Activated CD4-positive, alpha-beta T cell treated with anti-CD3 and anti-CD28 coated beads for 36 hours (primary cell): ENCODE measurements at places on chromosomes 1 and 21.

- no peak for DNase-seq
Measured at GRCh38 chr1:202616355-202616915, 93.8 kb downstream of the SYT2 start.

GRCh38 chr1:19029191-19030085 lies 73.0 kb upstream of the IFFO2 start:
- DNase-seq = peak; percentile 24

GRCh38 chr1:202268032-202268431 lies 73.7 kb downstream of the UBE2T start:
- no peak for DNase-seq

DNA sequence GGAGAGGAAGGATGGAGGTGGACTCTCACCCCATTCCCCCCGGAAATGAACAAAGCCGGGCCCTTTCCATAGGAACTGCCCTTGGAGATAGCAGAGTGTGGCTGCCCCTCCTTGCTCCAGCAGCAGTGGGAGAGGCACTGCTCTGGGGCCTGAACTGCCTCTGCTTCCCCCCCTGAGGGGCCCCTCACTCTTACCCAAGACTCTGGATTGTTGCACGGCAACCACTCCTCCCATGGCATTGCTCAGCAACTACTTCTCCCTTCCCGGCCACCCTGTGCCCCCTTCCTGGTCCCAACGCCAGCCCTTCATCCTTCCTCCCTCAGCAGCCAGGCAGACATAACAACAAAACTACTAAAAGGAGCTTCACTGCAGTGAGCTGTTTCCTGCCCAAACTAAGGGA lies 3.0 kb upstream of the ACKR1 start:
- DNase-seq = no peak

GRCh38 chr1:183033205-183033604 lies 10.0 kb downstream of the LAMC1 start:
- DNase-seq = peak; percentile 32

DNA sequence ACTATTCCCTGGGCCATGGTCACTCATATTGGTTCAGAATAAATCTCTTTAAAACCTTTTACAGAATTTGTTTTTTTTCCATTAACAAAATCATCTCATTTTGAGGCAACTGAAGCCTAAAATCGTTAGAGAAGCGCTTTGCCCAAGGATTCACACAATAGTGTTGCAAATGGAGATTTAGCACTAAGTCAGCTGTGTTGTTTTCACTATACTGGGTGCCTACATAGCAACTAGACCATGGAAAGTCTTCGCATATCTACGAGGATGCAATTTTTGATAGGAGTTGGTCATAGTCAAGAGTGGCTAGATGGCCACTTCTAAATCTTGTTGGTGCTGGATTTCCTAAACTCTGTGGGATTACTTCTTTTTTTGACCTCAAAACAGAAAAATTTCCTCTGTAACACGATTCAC lies 530 bp upstream of the TIPRL start:
- no peak for DNase-seq

DNA sequence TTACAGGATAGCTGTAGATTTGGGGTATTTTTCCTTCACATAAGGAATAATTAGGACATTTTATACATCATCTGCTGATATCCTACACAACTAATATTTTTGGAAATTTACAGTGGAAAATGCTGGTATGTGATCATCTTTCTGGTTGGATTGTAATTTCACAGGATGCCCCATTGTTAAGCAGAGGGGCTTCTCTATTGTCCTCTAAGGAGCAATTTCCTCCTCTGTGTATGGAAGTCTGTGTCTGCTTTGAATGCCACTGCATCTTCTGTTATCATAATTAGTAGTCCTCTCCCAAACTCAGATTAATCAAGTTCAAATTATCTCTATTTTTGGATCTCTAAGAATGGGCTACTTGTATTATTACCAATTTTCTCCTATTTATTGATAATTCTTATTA lies 988.1 kb upstream of the B3GALT2 start:
- no peak for DNase-seq

DNA sequence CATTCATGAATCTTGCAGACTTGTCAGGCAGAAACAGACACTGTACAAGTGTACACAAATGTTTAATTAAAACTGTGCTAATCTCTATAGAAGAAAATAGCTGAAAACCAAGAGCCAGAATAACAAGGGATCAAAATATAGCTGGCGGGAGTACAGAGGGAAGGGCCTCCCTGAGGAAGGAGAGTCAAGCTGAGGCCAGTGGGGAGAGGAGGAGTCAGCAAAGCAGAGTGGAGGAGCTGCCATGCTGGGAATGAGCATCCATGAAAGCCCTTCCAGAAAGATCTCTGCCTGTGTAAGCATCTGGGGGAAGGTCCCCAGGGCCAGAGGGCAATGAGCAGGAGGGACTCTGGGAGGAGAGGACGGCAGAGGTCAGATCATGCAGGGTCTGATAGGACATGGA lies 15.1 kb downstream of the SLAMF8 start:
- DNase-seq = no peak

DNA sequence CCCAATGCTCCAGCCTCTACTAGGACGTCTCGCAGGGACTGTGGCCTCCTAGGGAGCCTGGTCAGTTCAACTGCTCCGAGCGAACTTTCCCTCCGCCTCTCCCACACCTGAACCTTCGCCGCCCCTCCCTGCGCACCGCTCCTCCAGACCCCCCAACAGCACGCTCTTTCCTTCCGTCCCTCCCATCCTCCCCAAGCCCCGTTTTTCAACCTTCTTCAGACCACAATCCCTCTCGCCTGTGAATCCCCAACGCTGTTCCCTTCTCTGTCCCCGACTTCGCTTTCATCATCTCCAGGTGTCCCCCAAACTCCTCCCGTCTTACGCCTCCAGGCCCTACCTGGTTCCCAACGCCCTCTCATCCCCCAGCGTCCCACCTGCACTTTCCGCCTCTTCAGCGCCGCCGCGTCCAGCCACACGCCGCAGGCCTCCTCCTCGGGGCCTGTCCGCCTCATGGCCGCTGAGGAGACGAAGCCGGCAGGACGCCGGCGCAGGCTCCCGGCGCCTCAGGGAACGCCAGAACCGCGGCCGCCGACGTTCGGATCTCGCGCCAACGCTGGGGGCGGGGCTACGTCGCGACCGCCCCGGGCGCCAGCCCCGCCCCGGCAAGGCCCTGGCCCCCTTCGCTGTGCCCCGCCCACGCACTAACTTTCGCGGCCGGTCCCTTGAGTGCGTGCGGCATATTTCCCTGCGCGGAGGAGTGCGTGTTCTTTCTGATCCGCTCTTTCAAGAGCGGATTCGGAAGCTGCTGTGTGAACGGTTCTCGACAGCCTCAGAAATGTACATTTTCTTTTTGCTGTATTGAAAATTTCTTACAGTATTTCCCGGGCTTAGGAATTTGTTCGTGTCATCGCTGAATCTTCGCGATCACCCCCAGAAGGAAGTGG lies at the start of gene AUNIP:
Gene AUNIP (minus strand): TSS at position 552 of the 884 bp plus-strand sequence. CDS start 100 bp downstream, at position 452.
- DNase-seq = peak; percentile 97

GRCh38 chr1:203692565-203693470 lies 66.2 kb downstream of the ATP2B4 start:
- peak; percentile 45 for DNase-seq

GRCh38 chr21:28823429-28823828 lies 169.2 kb downstream of the LTN1 start:
- no peak for DNase-seq

- DNase-seq = no peak
Measured at GRCh38 chr1:15940110-15941043, 35.5 kb downstream of the ZBTB17 start.

- DNase-seq = peak; percentile 62
Measured at GRCh38 chr1:152110365-152110859, 4.8 kb downstream of the TCHH start.

DNA sequence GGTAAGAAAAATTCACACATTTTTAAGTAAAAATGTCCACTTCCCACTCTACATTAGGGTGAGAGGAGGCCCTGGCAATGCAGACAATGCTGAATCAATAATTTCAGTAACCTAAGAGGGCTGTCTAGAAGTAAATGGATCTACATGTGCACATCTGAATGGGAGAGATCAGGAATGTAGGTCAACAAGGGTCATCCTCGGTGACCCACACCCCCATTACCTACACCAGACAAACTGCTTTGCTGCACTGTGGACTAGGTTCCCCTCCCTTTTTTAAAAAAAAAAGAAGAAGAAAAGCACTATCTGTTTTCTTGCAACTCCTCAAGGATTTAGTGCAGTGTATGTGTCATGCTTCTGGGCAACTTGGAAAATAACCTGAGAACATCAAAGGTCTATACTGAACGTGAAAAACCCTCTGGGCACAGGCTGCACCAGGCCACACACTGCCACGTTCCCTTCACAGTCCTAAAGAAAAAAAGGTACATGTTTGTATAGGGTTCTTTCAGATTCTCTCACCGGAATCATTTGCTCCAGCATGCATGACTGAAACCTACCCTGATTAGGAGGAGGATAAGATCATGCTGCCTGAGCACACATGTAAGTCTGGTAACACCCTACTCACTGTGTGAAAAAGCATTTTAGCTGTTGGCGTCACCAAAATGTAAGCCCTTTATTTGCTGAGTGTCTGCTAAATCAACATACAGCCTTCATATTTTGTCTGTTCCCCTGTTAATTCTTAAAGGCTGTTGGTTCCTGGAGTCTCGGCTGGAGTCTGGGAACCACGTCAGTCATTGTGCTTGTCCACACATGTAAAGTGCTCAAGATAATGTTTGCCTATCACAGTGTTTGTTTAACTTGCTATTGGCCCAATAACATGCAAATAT lies 341.0 kb downstream of the SMYD3 start:
- no peak for DNase-seq

GRCh38 chr1:29810121-29811120 lies 574.1 kb downstream of the PTPRU start:
- DNase-seq = no peak

- no peak for DNase-seq
Measured at GRCh38 chr1:203085528-203086406, at the start of gene MYOG. Gene MYOG, minus strand, starts transcription at chr1:203086012. Its CDS starts 51 bp downstream, at chr1:203085961.

DNA sequence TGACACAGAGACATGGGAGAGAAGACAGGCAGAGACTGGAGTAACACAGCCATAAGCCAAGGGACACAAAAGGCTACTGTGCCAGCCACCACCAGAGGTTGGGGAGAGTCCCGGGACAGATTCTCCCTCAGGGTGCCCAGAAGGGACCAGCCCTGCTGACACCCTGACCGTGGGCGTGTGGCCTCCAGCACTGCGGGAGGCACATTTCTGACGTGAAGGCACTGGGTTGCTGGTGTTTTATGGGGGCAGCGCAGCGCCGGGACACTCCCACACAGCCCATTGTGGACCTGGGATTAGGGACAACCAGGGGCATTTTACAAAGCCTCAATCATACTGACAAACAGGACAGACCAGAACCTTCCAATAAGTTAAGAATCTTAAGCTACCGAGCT lies 26.2 kb downstream of the PRDM15 start:
- DNase-seq = no peak

DNA sequence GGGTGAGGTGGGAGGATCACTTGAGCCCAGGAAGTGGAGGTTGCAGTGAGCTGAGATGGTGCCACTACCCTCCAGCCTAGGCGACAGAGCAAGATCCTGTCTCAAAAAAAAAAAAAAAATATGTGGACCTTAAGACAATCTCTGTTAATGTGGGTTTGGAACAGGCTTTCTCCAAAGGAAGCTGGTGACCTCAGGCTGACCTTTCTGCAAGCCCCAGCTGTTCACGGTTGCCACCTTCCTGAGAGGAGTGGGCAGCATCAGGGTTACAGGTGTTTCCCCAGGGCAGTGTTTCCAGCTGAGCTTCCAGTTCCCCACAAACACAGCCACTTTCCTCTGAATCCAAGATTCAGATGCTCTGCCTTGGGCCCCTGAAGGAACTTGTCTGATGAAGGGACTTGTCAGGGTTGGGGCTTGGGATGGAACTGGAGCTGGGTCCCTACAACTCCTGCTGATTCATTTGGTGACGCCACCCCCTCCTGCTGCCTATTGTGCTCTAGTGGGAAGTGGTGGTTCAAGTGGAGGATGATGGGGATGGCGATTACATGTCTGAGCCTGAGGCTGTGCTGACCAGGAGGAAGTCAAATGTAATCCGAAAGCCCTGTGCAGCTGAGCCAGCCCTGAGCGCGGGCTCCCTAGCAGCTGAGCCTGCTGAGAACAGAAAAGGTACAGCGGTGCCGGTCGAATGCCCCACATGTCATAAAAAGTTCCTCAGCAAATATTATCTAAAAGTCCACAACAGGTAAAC lies 1.9 kb downstream of the ZBTB48 start:
- DNase-seq = no peak

DNA sequence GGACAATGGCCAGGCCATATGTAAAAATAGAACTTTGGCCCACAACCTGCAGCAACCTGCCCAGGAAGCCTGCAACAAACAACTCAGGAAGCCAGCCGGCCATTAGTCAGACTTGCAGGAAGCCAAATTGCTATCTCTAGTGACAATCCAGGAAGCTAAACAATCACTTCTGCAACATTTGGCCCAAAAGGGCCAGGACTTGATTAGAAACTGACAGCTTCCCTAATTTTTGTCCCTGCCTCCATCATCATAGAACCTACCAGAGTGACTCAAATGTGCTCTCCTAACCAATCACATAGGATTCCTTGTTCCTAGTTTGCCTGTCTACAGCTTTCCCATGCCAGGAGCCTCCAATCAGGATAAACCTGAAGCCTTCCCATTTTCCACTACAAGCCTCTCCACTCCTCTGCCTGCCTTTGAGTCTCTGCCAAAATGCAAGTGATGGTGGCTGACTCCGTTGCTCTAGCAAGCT lies 639.3 kb downstream of the PTPRU start:
- no peak for DNase-seq

GRCh38 chr1:59766227-59766855 lies 48.4 kb upstream of the HOOK1 start:
- DNase-seq = no peak

GRCh38 chr1:231583376-231583775 lies 43.2 kb upstream of the DISC1 start:
- no peak for DNase-seq

- peak; percentile 27 for DNase-seq
Measured at GRCh38 chr1:74771913-74772515, 39.1 kb downstream of the TYW3 start.
